NCI-H1048 (cell line): ENCODE measurements at places on chromosomes 1 and 21.
A peak's percentile ranks its signal among the peaks of the same experiment; 100 is the strongest.

- DNase-seq: no peak
These were observed 34.6 kb downstream of the XCL2 start for GRCh38 chr1:168509210-168509609.

- no peak for DNase-seq
These were observed 1.4 kb upstream of the MAN1C1 start for GRCh38 chr1:25615172-25615541.

- DNase-seq: no peak
These were observed 21.0 kb upstream of the LORICRIN start for GRCh38 chr1:153238527-153238926.

- no peak for DNase-seq
These were observed 55.5 kb downstream of the EPS15 start for GRCh38 chr1:51463561-51463960.

DNA sequence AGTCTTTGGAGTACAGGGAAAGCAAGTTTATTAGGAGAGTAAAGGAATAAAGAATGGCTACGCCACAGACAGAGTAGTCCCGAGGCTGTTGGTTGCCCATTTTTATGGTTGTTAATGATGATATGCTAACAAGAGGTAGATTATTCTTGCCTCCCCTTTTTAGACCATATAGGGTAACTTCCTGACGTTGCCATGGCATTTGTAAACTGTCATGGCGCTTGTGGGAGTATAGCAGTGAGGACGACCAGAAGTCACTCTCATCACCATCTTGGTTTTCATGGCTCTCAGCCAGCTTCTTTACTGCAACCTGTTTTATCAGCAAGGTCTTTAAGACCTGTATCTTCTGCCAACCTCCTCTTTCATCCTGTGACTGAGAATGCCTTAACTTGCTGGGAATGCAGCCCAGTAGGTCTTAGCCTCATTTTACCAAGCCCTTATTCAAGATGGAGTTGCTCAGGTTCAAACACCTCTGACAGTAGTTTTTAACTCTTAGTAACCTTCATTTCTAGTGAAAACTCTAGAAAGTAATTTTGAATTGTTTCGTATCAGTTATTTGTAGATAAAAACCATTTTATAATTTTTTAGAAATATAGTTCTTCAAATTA, 26.2 kb downstream of the TCP10L start:
- DNase-seq: no peak

GRCh38 chr21:38806153-38806941, 618 bp downstream of the ETS2 start:
- DNase-seq: no peak

DNA sequence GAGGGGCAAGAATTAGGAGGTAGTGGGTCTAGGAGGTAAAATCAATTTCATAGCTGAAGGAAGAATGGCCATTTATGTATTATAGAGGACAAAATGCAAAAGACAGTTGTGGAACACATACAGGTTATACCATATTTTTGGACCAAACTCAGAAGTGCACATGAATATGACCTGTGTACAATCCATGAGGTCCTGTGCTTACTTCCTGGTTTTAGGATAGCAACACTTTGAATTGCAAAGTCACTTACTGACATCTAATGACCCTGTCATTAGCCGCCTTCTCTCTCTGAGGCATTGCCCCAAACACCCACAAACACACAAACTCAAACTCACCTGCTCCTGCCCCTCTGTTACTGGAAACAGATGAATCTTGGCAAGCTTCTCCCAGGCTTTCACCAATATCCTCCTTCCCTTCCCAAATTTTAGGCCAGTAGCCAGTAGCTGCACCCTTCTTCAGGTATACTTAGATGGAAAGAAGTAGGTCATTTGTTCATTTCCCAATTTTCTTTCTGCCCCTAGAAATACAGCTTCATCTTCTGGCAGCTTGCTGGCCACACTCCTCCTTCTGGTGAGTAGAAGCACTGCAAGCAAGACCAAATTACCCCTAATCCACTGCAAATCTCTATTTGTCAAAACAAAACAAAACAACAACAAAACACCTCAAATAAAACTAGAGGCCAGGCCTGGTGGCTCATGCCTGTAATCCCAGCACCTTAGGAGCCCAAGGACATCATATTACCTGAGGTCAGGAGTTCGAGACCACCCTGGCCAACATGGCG, 13.7 kb upstream of the RPL5 start:
- no peak for DNase-seq

GRCh38 chr1:243723050-243723449, 127.0 kb downstream of the AKT3 start:
- DNase-seq: no peak

DNA sequence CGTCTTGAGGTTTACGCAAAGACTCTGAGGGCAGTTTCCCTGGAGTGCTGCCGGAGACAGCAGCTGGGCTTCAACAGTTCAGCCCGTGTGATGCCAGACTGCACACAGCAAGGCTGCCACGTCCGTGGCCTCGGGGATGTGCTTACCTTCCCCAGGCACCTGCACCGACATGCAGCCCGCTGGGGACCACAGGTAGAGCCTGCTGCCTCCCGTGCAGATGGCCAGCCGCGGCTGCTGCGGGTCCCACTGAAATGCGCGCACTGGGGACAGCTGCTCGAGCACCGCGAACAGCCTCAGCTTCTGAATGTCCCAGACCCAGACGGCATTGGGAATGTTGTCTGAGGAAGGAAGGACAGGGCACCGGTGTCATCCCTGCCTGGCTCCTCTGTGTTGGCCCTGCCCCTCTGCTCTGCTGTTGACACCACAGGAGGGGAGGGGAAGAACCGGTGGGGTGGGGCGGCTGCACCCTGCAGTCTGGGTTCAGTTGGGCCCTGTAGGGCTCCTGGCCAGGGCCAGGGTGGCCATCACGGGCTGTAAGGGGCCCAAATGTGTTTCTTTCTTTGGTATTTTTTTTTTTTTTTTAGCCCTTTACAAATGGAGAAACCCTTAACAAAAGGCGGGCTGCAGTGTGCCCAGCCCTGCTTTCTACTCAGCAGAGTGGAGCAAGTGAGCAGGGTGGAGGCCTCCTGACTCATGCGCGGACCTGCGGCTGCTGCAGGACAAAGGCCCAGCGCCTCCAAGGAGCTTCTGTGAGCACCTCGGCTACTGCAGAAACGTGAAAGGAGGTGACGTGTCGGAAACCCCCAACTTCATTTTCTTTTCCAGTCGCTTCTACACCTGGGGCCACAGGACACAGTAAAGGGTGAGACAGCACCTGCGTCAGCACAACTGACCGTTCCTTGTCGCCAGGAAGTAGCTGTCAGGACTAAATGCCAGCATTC, 6.8 kb downstream of the TPRG1L start:
- DNase-seq: no peak

DNA sequence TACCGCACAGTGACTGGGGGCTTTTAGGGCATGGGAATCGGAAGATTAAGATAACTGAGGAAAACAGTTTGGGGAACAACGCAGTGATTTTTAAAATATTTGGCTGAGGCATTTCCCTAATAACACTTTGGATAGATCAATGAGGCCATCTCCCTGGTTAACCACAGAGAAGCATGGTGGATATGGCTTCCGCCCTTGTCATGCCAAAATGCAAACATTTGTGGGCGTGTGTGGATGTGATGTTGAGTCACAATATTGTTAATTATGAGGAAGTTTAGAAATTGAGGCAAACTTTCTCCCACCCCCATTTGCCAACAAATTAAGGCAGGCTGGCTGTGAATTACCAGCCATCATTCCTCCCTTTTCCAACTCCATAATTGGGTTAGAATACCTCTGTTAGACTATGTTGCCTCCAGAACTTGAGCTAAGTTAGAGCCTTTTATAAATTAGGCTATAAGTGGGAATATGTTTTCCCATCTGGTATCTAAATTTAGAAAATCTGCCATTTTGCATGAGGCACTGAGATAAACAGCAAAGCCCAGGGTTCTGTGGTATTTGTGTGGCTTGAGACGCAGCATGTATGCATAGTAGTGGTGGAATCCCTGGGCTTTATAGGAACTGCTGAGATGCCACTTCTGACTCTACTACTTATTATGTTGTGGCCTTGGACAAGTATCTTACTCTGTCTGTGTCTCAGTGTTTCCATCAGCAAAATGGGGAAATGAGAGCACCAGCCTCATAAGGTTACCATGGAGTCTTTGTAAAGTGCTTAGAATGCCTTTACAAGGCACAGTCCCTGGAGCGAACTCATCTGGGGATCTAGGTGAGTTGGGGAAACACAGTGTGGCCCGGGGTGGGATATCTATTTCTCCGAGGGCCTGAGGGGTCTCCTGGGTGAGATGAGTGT, 154.6 kb downstream of the C1orf94 start:
- no peak for DNase-seq

DNA sequence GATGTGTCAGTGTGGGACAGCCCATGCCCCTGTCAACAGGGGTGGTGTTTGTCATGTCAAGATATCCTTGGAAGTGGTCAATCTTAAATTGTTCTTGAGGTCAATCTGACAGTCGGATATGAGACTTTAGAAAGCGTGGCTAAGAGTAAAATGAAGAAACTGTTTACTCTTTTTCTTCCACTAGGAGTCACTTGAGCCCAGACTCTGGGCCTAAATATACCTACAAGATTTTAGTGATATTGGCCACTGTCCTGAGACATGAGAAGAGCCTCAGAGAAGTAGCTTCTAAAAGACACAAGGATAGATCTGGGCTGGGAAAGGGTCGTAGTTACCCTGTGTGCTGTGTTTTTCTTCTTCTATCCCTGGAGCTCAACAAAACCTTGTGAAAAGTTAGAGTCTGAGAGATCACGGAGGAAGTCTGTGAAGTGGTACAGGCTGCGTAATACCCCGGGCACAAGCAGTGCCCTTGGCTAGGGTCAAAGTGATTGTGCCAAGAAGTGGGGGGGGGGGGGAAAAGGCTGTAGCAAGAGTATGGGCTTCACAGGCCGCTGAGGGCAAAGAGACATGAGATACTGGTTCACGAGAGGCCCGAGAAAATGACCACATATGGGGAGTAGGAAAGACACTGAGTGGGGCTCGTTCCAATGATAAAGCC, 355.2 kb upstream of the GREM2 start:
- no peak for DNase-seq

GRCh38 chr1:93502571-93502970, 54.7 kb downstream of the FNBP1L start:
- no peak for DNase-seq

DNA sequence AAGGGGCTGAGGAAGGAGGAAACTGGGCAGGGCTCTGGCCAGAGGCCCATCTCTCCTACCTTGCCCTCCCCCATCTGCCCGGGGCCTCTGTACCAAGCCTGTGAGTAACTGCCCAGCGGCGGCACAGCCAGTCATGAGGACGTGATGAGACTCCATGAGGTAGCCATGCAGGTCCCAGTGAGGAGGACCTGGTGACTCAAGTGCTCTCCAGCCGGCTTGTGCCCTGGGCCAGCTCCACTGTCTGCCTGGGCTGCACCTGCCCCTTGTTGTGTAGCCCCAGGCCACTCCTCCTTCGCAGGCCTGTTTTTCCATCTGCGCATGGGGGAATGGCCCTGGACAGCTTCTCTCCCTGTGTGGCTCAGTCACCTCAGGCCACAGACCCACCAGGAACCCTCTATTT, 42.0 kb upstream of the PADI1 start:
- no peak for DNase-seq

DNA sequence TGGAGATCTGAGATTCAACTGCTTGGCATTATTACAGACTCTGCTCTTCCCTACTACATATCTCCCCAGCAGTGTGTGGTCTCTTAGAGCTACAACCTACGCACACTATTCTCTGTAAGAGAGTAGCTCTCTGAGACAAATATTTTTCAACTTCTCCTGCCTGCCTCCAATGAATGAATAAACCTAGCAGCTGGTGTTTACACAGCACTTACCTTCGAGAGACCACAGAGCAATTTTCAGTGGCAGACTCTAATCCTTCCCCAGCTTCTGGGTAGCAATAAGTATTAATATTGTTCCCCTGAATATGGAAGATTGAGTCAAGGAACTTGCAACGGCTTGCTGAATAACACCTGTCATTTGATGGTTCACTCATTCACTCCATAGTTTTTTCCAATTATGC, 350.9 kb upstream of the SPAG17 start:
- DNase-seq: no peak

DNA sequence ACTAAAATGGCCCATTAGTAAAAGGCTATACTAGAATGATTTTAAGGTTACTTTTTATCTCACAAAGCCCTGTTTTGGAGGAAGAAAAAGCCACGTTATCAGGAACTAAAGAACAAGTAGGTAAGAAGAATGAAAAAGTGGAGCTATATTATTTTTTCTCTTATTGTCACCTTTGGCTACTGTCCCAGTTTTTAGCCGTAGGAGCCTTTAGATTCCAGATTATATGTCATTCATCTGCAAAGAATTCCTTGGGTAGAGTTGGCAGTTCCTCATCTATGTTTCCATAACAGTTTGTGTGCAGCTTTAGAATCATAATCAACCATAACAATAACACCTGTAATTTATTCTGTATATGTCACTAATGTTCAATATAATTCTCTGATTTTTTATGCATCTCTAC, 83.8 kb downstream of the TPR start:
- no peak for DNase-seq

GRCh38 chr1:156082309-156083091, at the start of gene MEX3A:
Gene MEX3A (minus strand): TSS chr1:156082465. CDS start chr1:156081998, 467 bp downstream.
- DNase-seq: peak; percentile 82

DNA sequence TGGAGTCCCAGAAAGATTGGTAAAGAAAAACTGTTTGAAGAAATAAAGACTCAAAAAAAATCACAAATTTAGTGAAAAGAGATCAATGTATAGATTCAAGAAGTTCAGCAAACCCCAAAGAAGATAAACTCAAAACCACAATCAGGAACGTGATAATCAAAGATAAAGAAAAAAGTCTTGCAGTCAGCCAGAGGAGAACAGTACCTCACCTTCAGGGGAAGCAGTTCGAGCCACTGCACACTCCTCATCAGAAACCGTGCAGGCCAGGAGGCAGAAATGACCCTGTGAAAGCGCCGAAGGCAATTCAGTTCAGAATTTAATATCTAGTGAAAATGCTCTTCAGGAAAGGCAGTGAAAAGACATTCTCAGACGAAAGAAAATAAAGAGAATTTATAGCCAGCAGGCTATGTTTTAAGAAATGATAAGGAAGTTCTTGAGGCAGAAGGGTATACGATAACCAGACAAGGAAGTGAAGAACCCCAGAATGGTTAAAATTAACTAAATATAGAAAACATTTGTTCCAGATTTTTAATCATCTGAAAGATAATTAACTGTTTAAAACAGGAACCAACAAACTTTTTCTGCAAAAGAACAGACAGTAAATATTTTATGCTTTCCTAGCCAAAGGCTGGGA, 13.5 kb upstream of the SUMO3 start:
- no peak for DNase-seq

DNA sequence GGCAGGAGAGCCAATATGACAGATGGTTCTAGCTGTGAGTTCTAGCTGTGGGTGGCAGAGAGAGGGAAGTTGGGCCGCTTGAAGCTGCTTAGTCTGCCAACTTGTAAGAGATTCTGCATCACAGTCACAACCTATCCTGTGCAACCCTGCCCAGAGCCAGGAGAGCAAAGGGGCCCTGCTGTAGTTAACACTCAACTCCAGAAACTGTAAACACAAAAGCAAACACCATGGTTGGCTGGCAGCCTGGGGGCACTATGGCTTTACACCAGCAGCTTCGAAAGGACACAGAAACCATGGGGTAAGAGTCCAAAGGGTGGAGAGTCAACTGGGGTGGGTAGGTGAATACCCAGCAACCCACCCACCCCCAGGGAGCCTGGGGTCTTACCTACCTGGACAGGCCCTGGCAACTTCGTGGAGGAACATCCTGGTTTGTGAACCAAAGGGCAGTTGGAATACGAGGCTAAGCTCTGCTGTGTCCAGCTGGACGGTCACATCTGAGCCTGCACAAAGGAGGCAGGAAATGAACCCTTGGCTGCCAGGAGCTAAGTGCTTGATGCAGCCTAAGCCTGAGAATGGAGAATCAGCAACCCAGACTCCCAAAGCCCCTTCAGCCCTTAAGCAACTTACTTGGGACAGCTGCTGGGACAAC, 6.4 kb downstream of the INPP5B start:
- DNase-seq: no peak
